NCI-H774 (cell line): ENCODE measurements at places on chromosomes 1 and 21.

GRCh38 chr1:14522926-14523241 is 75.6 kb upstream of the KAZN start:
- no peak for DNase-seq

GRCh38 chr1:14925336-14926136 is 228.0 kb upstream of the TMEM51 start:
- no peak for DNase-seq

DNA sequence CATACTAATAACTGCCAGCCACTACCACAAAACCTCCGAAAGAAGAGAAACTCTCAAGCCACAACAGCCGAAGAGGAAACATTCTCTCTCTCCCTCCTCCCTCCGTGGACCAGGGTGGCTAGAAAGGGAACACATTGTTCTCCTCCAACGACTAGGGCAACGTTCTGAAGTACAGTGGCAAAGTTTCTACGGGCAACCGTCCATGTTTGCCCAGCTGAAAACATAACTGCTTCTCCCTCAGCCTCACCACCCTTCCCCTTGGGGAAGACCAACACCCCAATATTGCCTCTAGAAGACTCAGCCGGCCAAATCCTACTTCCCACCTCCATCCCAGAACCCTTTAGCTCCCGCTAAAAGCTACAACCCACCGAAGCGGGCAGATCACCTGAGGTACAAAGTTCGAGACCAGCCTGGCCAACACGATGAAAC is 2.0 kb downstream of the GLUL start:
- DNase-seq: no peak

- DNase-seq: no peak
Measured at GRCh38 chr1:86505564-86505902, 36.8 kb downstream of the CLCA1 start.

GRCh38 chr1:23619299-23620188 is 60.2 kb upstream of the ID3 start:
- DNase-seq: peak; percentile 32

DNA sequence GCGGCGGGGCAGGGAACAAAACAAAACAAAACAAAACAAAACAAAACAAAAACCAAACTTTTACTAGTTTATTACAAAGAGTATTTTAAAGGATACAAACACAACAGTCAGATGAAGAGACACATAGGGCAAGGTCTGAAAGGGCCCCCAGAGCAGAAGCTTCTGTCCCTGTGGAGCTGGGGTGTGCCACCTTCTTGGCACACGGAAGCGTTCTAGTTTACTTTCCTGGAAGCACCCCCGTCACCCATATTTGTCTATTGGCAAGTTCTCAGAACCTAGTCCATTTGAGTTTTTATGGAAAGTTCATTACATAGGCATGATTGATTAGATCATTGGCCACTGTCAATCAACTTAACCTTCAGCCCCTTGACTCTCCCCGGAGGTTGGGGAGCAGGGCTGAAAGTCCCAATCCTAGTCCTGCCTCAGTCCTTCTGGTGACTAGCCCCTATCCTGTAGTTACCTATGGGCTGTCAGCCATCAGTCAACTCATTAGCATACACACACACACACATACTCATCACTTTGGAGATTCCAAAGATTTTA is 380.4 kb downstream of the DPYD start:
- no peak for DNase-seq

DNA sequence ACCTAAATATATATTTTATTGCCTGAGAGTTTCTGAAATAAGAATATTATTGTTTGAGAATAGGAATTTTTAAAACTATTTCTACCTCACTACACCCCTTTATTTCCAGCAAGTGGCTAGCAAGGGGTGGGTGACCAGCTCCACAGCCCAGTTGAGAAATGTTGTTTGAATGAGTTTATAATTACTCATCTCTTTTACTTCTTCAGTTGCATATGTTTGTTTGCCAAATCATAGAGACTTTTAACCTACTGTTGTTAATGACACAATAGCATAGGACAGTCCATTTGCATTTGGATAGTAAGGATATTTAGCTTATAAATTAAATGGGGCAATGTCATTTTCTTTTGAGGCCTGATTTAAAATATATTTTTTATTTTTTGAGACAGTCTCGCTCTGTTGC is 127.8 kb downstream of the NRDC start:
- DNase-seq: no peak

DNA sequence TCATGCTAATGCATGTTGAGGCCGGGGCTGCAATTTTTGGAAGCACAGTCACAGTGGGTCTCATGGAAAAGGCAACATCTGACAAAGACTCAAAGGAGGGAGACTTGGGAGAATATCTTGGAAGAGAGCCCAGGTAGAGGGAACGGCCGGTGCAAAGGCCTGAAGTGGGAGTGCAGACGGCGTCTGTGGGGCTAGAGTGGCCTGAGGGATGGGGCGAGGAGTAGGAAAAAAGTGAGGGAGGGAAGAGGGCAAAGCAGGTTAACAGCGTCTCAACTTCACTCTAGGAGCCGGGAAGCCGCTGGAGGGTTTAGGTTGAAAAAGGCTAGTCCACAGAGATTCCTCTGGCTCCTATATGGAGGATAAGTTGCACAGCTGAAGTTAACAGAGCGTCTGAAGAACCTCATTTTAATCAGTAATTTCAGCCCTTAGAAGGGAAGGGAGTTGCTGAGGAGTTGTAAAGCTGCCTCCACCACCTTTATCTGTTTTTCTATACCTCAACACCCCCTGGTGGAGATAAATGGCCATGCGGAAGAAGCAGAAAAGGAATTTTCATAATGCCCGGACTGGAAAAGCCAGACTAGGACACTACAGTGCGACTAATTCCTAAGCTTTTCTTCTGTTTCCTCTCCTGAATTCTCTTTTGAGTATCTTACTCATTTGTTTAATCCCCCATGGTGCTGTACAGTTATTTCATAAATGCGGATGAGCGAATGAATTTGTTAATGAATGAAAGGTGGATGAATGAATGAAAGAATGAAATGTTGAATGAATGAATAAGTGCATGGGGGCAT is 78.7 kb upstream of the ZNF281 start:
- peak; percentile 74 for DNase-seq

DNA sequence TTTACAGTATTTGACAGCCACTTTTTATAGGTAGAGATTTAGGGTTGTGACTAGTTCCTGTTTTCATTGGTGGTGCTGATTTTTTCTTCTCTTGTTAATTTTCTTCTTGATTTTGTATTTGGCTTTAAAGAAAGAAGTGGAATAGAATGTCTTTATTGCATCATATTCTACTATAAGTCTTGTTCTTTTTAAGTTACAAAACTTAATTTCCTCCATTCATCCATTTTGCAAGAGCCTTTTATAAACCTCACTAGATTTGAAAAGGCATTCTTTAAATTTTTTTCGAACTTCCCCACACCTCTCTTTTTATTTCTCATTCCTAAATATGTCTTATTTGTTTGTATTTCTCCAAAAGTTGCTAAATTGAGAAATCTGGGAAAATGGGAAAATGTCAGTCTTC is 1368.6 kb upstream of the ADGRL4 start:
- DNase-seq: no peak

GRCh38 chr1:77175230-77175844 is 43.9 kb downstream of the PIGK start:
- DNase-seq: no peak

- no peak for DNase-seq
Measured at GRCh38 chr1:22249928-22250680, 107.2 kb upstream of the WNT4 start.

DNA sequence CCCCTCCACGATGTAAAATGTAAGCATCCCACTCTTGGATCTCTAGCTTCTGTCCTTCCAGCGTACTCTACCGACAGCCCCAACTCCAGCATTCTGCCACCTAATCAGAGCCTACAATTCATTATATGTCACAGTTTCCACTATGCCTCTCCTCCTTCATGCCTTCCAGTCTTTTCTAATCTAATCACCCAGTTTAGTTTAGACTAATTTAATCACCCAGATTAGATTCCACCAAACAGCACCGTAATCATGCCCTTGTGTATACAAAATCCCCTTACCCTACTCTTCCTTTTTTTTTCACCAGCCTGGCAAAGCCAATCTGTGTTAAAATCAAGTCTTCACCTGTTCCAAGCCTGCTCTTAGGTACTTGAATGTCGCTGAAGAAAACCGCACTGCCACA is 49.8 kb upstream of the KANK4 start:
- no peak for DNase-seq

DNA sequence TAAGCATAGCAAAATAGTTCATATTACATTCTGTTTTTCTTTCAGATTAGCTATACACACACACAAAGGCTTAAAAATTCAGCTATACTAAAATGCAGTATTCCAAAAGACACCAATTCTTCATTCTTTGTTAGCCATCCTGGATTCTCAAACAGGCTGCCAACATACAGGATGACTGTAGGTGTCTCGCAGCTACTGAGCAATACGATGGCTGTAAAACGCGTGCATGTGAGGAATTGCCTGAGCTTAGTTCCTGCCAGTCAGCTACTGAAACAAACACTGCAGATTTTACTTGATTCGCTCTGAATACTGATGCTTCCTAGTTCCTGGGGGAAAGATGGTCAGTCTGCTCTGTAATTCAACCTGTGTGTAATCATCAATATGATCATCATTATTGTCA is 24.7 kb upstream of the HMGN1 start:
- no peak for DNase-seq

- no peak for DNase-seq
Measured at GRCh38 chr21:33750017-33750416, 107.7 kb downstream of the ITSN1 start.

DNA sequence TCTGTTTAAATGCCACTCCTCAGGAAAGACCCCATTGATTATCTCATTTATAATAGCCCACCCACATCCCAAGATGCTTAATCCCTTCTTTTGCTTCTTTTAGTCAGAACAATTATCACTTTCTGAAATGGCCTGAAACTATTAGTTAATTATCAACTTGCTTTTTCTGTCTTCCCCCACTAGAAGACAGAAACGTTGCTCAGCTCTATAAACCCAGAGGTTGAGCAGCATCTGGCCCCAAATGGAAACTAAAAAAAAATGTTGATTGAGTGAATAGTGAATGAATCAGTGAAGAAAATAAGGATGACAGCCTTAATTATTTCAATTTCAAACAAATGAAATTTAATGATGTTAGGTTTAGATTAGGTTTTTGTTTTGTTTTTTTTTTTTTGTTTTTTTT is 38.2 kb upstream of the PIGC start:
- no peak for DNase-seq

GRCh38 chr1:244150071-244150470 is 99.0 kb downstream of the ZBTB18 start:
- no peak for DNase-seq

DNA sequence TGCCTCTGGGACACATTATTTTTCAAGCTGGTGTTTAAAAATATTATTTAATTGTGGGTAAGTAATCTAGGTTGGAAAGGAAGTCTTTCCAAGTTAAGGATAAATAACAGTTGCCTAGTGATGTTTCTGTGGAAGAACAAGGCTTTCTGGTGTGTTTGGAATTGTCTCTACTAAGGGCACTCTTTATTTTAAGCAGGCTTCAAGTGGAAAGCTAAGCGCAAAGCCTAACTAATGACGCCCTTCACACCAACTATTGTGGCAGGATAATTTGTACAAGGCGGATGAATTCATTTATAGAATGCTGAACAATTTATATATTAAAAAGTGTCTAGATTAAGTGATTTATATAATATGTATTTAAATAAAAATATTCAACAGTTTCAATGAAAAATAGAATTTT is 25.1 kb upstream of the RWDD3 start:
- DNase-seq: no peak

GRCh38 chr1:61193808-61194207 is 111.4 kb downstream of the NFIA start:
- no peak for DNase-seq

- DNase-seq: no peak
Measured at GRCh38 chr1:157704878-157705277, 4.3 kb upstream of the FCRL3 start.

DNA sequence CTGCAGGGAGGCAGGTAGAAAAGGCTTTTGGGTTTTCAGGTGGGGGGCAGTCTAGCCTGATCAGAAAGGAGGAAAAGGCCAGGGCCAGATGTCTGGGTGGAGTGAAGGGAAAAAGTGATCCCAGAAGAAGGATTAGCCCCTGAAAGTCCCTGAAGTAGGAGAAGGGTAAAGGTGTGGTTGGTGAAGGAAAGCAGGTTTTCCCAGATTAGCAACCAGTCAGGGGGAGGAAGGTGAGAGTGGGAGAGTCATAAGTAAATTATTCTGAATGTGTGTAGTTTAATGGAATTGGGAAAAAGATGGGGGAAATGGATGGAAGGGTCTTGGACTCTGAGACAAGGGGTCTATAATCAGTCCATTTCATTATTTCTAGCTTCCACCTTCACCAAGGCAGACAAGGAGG is 647 bp upstream of the SPRR1A start:
- no peak for DNase-seq
